ENCODE measurements at places on chromosomes 3 and 15. TPM values are rescaled to one million over a fixed set of nuclear protein-coding genes. Genes with fewer than 3 reads are reported as not detected.

Gene PPP2R3A
- total RNA-seq: 3.2 TPM

Gene DNAH12
- 0.12 TPM for total RNA-seq

Gene LPP
- 11.3 TPM for total RNA-seq

Gene AEN
- total RNA-seq: 103 TPM

Gene HTR3D
- total RNA-seq: not detected

Gene GOLGA6C
- total RNA-seq: not detected

Gene P2RY13
- not detected for total RNA-seq

Gene RETNLB
- not detected for total RNA-seq

Gene IGDCC3
- total RNA-seq: not detected

Gene MCTP2
- total RNA-seq: not detected

Gene AMIGO3
- 0.59 TPM for total RNA-seq

Gene C3orf49
- not detected for total RNA-seq

Gene HYKK
- total RNA-seq: 5.2 TPM

Gene BFSP2
- not detected for total RNA-seq

Gene SCN11A
- not detected for total RNA-seq

Gene KCNH8
- total RNA-seq: not detected

Gene STOML1
- total RNA-seq: 11.2 TPM

Gene SPESP1
- not detected for total RNA-seq

Gene CCR9
- not detected for total RNA-seq

Gene NANOGP8
- total RNA-seq: not detected

Gene ULK3
- 28.2 TPM for total RNA-seq

Gene GPR62
- total RNA-seq: not detected

Gene RTP4
- total RNA-seq: not detected

Gene IL17RD
- total RNA-seq: 1.1 TPM

Gene THBS1
- 29.3 TPM for total RNA-seq

Gene DUT
- total RNA-seq: 108 TPM

Gene FOXB1
- not detected for total RNA-seq

Gene NDUFB4
- 210 TPM for total RNA-seq

Gene SOX14
- total RNA-seq: not detected

Gene STRIT1
- total RNA-seq: not detected

Gene SPPL2A
- total RNA-seq: 111 TPM

Gene PRC1
- total RNA-seq: 220 TPM

Gene SLC28A1
- not detected for total RNA-seq

Gene ADGRG7
- total RNA-seq: not detected

Gene SLC26A6
- 19.4 TPM for total RNA-seq

Gene SH3GL3
- 0.68 TPM for total RNA-seq

Gene ARL13B
- 10.3 TPM for total RNA-seq

Gene SAMD7
- not detected for total RNA-seq

Gene ARPIN
- total RNA-seq: 12.6 TPM

Gene DUOX2
- total RNA-seq: 0.04 TPM

Gene SLC28A2
- not detected for total RNA-seq

Gene CCRL2
- 0.15 TPM for total RNA-seq

Gene GOLGA8Q
- total RNA-seq: 0.08 TPM
